ENCODE measurements at places on chromosomes 1 and 21. TPM values are rescaled to one million over a fixed set of nuclear protein-coding genes. Genes with fewer than 3 reads are reported as not detected.

Gene AADACL4
- not detected for total RNA-seq

Gene TAS1R3
- total RNA-seq, result 0.25 TPM

Gene NT5C1A
- not detected for total RNA-seq

Gene GPR25
- not detected for total RNA-seq

Gene CHIA
- total RNA-seq, result not detected

Gene MARCKSL1
- 217 TPM for total RNA-seq

Gene KRTAP10-1
- not detected for total RNA-seq

Gene FYB2
- under 0.01 TPM for total RNA-seq

Gene TSPAN1
- 0.13 TPM for total RNA-seq

Gene FLG
- total RNA-seq, result not detected

Gene SLC6A17
- total RNA-seq, result 2.4 TPM

Gene SPATA17
- under 0.01 TPM for total RNA-seq

Gene CHRM3
- total RNA-seq, result 0.26 TPM

Gene FCRL3
- total RNA-seq, result not detected

Gene IGSF3
- total RNA-seq, result 53.7 TPM

Gene OBSCN
- 5.8 TPM for total RNA-seq

Gene STRIP1
- total RNA-seq, result 31.1 TPM

Gene HSD11B1
- not detected for total RNA-seq

Gene RNU1-4
- total RNA-seq, result under 0.01 TPM

Gene MAP1LC3C
- total RNA-seq, result not detected

Gene CD2
- not detected for total RNA-seq

Gene LAMB3
- total RNA-seq, result 3.0 TPM

Gene ZNF683
- total RNA-seq, result not detected

Gene KIF14
- total RNA-seq, result 2.1 TPM

Gene SLAMF9
- total RNA-seq, result not detected

Gene ANGPTL1
- not detected for total RNA-seq

Gene LEFTY1
- total RNA-seq, result not detected

Gene MFAP2
- total RNA-seq, result 55.3 TPM

Gene ZBTB8OS
- total RNA-seq, result 25.0 TPM

Gene MYBPHL
- not detected for total RNA-seq

Gene STYXL2
- total RNA-seq, result not detected

Gene FCER1A
- total RNA-seq, result not detected

Gene PLD5
- not detected for total RNA-seq

Gene RAB7B
- not detected for total RNA-seq

Gene CD1D
- 0.13 TPM for total RNA-seq

Gene TMEM61
- total RNA-seq, result 0.25 TPM

Gene AMY1A
- total RNA-seq, result not detected

Gene OLFML3
- total RNA-seq, result 7.2 TPM

Gene CLCA4
- not detected for total RNA-seq

Gene C1orf185
- not detected for total RNA-seq

Gene LENEP
- total RNA-seq, result 0.13 TPM

Gene KRTCAP2
- 157 TPM for total RNA-seq

Gene HIVEP3
- total RNA-seq, result 1.4 TPM

Gene SMIM11
- total RNA-seq, result 5.6 TPM

Gene INKA2
- total RNA-seq, result 6.6 TPM

Gene DCST1
- total RNA-seq, result not detected

Gene RGS18
- not detected for total RNA-seq

Gene GUCA2B
- total RNA-seq, result not detected
